ENCODE measurements at places on chromosomes 12 and 14.

DNA sequence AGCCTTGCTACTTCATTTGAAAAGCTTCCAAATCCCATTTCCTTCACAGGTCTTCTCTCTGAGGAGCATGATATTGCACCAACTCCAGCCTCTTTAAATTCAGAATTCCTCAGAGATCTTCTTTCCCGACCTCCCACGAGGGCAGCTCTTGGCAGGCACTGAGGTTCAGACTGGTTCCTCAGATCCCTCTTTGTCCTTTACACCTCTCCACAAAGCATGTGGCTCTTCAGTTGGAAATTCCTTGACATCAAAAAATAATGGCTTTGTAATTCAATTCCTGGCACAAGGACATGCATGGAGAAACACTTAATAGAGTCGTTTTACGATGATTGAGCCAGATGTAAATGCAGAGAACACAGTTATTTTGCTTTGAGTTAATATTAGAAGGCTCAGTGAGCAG lies 63.2 kb upstream of the TMX1 start:
- DNase-seq, result no peak

GRCh38 chr14:20294636-20295035 lies 11.1 kb downstream of the TTC5 start:
- no peak for DNase-seq

- no peak for DNase-seq
These were observed 13.0 kb downstream of the CDKL1 start for GRCh38 chr14:50383618-50384225.

GRCh38 chr14:36105401-36105800 lies 71.1 kb downstream of the PTCSC3 start:
- DNase-seq, result no peak

GRCh38 chr14:35072226-35072625 lies 26.2 kb downstream of the FAM177A1 start:
- DNase-seq, result no peak

DNA sequence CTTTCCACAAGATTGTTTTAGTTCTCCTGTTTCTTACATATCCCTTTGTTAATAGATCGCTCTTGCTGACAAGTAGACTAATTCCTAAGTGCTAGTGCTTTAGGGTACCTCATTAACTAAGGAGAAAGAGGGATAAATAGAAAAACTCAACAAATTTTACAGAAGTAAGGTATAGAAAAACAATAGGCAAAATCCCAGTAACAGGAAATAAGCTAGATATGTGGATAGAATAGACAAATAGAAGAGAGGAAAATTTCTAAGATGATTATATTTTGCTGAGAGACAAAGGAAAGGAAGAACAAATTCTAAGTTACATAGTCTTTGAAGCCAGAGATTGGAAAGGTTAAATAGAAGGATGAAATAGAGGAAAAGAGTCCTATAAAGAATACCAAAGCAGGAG lies 1.0 kb downstream of the CD69 start:
- DNase-seq, result no peak

GRCh38 chr12:31567029-31567428 lies 23.9 kb downstream of the DENND5B start:
- no peak for DNase-seq

DNA sequence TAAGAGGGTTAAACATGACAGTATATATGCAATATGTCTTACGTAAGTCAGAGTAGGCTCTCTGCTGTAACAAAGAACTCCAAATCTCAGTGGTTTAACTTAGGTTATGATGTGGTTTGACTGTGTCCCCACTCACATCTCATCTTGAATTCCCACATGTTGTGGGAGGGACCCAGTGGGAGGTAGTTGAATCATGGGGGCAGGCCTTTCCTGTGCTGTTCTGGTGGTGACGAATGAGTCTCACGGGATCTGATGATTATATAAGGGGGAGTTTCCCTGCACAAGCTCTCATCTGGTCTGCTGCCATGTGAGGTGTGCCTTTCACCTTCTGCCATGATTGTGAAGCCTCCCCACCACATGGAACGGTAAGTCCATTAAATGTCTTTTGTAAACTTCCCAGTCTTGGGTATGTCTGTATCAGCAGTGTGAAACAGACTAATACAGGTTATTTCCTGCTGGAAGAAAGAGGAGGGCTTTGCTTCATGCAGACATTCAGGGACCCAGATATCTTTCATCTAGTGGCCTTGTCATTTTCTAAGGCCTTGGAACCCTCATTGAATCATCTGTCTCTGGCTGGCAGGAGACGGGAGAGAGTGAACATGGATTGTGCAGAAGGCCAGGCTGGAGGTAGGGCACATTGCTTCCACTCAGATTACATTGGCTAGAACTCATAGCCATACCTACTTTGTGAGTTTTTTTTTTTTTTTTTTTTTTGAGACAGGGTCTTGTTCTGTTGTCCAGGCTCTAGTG lies 96.1 kb downstream of the CRADD start:
- DNase-seq, result peak; percentile 56

DNA sequence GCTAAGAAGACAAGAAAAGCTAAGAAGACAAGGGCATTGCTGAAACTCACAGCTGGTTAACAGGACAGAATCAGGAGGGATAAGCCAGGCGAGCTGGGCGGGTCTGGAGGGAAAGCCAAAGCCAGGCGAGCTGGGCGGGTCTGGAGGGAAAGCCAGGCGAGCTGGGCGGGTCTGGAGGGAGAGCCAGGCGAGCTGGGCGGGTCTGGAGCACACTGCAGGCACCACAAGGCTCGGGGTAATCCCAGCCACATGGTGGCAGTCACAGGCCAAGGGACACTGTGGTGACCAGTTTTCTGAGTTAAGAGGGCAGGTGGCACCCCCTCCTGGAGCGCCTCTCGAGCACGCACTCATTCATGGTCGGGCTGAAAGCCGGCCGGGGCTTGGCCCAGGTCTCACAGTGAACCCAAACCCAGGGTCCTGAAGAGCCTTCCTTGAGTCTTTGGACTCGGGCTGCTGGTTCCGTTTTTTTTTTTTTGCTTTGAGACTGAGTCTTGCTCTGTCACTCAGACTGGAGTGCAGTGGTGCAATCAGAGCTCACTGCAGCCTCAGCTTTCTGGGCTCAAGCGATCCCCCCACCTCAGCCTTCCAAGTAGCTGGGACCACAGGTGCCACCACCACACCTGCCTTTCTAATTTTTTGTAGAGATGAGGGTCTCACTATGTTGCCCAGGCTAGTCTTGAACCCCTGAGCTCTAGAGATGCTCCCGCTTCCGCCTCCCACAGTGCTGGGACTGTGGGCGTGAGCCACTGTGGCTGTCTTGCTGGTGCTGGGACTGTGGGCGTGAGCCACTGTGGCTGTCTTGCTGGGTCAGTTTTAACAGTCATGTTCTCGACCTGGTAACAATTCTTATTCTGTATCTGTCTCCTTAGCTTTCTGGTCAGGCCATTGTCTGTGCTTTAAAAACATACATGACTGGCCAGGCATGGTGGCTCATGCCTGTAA lies 40.2 kb downstream of the HSP90AA1 start:
- peak; percentile 74 for DNase-seq

- no peak for DNase-seq
These were observed 88.7 kb upstream of the GRIP1 start for GRCh38 chr12:66767536-66767935.

DNA sequence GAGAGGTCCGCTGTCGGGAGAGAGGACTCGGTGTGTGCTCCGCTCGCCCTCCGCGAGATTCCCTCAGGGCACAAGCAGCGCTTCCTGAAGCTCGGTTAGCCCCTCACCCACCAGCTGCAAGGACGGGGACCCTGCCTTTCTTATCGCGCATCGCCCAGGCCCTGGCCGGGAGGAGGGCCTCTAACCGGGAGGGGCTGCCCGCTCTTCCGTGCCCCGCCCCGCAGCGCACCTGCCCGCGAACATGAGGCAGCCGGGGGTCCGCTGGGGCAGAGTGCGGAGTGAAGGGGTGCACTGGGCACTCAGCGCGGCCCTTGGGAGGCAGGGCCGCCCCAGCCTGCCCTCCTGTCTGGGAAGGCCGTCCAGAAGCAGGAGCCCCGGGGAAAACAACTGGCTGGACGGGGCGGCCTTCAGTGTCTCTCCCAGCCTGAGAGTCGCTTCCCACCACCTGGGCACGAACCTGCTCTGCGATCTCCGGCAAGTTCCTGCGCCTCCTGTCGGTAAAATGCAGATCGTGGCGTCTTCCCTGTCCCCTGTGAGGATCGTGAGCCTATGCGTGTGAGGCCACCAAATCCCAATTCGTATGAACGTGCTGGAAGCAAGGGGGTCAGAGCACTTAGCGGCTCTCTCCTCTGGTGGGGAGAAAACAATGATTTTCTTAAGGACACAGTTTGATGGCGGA lies 28.0 kb upstream of the ADIPOR2 start:
- DNase-seq, result no peak

DNA sequence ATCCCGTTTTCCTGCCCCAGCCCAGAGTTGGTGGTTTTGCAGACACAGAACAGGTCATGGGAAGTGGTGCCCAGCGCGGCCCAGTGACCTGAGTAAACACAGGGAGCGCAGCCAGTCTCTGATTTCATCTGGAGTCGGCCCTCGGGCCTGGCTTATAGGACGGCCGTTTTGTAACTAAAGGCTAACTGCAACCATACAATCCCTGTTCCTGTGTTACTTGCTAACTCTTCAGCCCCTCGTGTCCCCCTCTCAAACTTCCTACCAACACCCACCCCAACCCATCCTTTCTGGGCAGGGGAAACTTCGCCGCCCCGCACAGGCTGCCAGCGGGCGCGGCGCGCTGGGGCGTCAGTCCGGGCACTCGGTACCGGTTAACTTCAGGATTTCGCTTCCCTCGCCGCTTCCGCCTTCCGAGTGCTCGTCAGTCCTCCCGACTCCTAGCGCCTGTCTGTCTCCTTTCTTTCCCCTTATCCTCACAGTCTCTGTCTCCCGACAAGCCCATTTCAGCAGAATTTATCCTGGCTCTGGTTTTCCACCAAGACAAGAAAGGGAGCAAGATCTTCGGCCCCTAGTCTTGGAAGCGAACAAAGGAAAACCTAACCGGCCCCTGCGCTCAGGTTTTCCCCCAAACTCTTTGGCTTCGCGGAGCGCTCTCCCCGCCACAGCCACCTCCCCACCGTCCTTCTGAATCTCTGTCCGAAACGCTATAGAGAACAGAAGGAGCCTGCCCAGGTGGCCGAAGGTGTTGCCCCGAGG lies 2.0 kb downstream of the SIX1 start:
- DNase-seq, result peak; percentile 54

DNA sequence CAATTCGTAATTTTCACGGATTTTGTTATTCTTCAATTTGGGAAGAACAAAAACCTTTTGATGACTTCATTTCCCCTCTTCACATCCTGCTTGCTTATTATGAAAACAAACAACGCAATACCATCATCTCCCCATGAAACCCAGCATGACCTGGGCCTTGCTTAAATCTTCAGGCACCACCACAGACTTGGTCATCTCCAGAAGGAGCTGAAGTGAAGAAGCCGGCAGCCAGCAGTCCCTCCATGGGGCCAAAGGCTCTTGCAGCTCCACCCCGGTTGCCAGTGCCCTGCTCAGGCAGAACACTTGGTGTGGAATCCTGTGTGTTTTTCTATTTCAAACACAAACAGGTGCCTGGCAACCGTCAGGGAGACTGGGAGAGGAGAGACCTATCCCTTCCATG lies 982.9 kb upstream of the TMEM132C start:
- DNase-seq, result peak; percentile 63

GRCh38 chr12:45235087-45236025 lies 19.5 kb downstream of the ANO6 start:
- peak; percentile 73 for DNase-seq

DNA sequence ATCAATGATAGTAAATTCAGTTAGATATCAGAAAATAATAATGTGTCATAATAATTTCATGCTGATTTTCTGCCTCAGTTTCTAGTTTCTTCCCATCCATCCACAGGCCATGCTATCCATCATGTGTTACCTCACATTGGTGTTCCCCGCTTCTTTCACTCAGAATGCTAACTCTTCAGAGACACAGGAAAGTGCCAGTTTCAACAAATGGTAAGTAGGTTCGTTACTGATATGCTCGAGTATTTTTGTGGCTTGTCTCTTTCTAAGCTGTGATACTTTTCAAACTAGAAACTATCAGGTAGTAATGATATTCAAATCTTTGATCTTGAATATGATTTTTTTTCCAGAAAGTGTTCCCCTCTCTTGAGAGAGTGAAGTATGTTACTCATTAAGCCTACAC lies 1.5 kb downstream of the KLRB1 start:
- DNase-seq, result no peak

GRCh38 chr14:88289234-88289633 lies 33.8 kb downstream of the KCNK10 start:
- peak; percentile 63 for DNase-seq

DNA sequence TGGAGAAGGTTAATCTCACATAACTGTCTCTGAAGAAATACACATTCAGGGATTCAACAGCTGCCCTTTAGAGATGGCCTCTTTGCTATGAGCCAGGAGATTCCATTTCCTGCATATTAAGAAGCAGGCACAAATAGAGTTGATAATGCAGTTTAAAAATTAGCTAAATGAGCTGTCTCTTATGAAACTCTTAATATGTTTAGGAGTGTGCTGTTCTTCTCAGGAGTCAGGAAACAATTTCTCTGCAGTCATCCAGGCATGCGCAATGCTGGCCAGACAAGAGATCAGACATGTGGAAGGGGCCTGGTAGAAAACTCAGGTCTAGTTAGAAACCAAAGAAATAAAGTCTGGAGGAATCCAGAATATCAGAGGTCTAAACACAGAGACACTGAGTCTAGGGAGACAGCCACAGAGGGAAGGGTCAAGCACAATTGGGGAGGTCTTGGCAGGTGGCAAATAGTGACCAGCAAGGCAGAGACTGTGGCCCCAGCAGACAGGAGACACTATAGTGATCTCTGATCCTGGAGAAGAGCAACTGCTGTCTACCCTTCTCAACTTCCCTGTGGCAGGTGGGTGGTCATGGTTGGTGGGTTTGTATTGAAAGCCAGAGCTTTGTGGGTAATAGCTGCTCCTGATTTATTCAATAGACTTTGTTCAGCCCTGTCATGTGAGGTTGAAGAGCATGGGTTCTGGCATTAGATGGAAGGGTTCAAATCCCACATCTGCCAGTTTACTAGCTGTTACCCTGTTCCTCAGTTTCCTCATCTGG lies 185.8 kb upstream of the RMST start:
- no peak for DNase-seq

- DNase-seq, result no peak
These were observed 1.7 kb downstream of the KSR2 start for GRCh38 chr12:117967043-117967442.

GRCh38 chr14:49586673-49587460 lies 687 bp upstream of the RPS29 start:
- DNase-seq, result peak; percentile 91

DNA sequence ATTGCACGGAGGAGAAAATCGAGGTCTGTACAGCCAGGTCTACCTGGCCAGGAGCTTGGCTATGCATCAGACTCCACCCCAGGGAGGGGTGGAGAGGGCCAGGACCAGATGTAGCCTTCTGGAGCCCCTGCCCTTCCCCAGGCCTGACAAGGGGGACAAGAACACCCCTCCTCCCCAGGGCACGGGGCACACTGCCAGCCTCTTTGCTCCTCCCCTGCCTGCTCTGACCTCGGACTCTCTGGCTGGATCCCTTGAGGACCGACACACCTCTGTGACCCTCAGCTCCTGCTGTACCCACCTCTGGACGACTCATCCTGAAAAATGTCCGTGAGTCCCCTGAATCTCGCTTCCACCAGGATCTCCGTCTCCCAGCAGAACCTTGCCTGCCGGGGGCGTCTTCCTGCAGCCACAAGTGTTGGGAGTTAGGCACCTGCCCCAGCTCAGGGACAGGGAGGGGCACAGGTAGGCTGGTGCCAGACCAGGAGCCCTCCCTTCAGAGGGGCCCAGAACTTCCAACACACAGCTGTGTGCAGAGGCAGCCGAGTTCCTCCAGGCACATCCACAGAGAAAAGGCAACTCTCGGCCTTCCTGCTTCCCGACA lies 21.8 kb downstream of the AHNAK2 start:
- DNase-seq, result no peak

GRCh38 chr12:43004908-43005307 lies 415.4 kb upstream of the PRICKLE1 start:
- no peak for DNase-seq

All from fibroblast of the aortic adventitia (primary cell).